ENCODE measurements at places on chromosomes 7 and 10.

DNA sequence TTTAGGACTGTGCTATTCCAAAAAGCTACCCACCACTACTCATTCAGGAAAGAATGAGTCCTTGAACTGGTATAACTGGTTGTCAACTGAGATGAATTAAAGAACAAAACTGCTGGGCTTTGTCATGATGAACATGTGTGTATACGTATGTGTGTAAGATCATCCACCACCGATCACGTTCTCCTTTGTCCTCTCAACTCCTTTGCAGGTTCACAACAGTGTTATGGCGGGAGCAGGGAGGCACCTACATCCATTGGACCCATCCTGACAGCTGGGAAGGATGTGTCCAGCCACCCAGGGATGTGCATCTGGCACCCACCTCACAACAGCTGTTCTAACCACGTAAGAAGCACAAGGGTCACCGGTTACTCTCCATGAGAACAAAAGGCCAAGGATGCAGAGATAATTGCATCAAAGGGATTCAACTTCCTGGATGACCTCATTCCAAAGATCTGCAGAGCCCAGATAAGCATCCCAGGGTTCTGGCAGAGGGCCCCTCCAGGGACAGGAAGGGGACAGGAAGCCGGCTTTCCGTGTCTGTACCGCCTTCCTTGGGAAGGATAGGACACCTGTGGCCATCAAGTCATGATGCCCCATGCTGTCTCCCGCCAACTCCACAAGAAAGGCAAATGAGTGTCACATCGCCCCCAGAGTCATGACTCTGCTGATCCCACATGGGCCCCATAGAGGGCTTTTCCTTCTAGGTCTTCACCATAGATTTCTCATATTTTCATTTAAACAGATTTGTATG, 66.1 kb downstream of the STEAP1B start:
- no peak for DNase-seq

DNA sequence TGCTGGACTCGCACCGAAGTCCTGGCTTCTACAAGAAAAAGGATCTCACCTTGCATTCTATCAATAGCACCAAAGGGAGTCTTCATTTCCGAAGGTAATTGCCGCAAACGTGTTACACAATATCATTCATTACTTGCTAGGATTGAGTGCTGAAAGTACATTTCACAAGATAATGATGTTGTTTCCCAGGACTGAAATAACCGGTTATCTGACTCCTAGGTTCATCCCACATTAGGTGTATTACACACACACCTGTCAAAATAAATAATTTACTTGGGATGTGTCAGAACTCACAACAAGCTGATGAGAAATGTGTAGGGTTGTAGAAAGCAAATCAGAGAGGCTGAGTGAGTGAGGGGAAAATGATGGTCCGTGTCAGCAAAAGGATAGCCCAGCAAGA, 219.4 kb upstream of the RHOBTB1 start:
- DNase-seq = no peak

GRCh38 chr10:70931168-70931815, 42.9 kb upstream of the PCBD1 start:
- DNase-seq = no peak

GRCh38 chr10:44242826-44243225, 142.1 kb downstream of the CXCL12 start:
- DNase-seq = no peak

GRCh38 chr7:6277476-6277875, 5.1 kb upstream of the CYTH3 start:
- no peak for DNase-seq

DNA sequence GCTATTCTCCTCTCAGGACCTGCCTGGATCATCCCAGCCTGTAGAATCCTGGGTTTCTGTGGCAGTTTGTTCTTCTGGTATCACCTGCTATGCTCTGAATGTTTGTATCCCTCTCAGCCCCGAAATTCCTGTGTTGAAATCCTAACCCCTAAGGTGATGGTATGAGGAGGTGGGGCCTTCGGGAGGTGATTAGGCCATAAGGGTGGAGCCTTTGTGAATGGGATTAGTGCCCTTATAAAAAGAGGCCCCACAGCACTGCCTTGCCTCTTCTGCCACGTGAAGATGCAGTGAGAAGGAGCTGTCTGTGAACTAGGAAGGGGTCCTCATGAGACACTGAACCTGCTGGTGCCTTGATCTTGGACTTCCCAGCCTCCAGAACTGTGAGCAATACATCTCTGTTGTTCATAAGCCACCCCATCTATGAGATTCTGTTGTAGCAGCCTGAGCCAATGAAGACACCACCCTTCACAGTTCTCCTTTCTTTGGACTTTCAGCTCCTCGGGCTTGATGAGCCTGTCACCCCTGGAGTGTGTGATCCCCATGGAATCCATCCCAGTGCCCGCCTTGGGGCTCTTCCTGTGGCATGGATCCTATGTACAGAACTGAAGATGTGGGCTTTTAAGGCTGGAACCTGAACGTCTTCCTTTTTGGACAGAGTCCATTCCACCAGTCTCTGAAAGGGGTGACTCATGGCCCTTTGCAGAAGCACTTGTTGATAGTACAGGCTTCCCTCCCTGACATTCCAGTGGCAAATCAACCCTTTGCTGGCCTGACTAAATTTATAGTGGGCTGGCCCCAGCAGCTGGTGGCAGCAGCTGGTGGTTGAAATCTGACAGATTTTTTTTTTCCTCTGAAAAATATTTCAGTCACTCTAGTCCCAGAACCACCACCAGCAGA, 138.0 kb downstream of the TACC2 start:
- DNase-seq = no peak

DNA sequence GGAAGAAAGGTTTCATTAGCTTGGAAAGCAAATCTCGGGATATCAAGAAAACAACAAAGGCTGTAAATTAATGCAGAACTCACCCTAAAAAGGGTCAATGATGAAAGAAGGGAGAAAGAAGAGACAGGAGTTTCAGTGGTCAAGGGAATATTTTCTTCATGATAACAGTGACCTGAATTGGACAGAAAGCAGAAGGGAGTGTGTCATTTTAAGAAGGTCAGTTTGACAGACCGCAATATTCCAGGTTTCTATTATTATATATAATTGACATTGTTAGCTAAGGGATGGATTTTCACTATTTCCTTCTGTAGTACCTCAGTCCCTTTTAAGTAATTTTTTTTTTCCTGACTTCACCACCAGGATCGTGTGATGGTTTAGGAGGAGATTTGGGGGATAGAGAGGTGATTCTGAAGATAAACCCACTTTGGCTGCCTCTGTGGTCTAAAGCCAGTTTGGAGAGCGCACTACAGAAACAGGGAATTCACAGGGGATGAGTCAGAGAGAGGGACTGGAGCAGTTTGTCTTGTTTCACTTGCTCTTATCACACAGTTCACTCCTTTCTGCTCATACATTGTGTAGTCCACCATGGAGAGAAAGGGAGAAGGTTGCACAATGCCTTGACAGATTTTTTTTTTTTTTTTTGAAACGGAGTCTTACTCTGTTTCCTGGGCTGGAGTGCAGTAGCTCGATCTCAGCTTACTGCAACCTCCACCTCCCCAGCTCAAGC, 417.9 kb downstream of the AUTS2 start:
- DNase-seq = no peak

DNA sequence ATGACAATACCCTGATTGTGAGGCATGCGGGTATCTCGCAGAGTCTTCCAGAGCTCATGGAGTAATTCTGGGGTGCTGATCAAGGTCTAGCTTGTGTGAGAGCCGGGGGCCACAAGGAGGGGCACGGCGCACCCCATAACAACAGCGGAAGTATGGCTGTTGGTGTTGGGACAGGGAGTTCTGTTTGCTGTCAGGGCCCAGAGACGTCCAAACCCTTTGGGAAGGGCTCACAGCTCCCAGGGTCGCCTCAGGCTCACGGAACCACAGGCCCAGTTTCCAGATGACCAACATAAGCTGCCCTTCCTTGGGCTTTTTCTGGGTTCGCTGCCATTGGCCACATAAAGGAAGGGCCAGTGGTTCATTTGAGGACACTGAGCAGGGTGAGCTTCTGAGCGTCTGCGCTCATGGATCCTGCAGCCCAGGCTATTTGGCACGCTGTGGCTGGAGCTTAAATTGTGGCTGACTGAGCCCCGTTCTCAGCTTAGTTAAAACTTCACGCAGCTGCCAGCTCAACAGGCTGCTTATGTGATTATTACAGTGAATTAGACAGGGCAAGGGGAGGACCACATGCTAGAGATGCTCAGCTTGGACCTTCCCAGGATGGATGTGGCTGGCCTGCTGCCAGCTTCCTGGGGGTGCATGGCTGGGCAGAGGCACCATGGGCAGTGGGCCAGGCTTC, 92.3 kb downstream of the DNAJB6 start:
- DNase-seq = no peak

DNA sequence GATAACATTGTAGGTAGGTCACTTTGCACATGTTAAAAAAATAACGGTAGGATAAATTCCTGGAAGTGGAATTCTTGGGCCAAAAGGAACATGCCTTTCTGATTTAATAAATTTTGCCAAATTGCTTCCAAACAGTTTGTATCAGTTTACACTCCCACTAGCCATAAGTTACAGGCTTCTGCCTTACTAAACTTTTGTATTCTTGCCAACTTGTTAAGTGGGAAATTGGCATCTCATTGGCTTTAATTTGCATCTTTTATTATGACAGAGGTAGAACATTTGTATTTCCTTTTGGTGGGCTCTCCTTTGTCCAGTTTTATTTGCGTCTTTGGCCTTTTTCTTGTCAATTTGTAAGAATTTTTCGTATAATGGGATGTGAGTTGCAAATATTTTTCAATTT, 38.3 kb upstream of the FAM180A start:
- DNase-seq = no peak

DNA sequence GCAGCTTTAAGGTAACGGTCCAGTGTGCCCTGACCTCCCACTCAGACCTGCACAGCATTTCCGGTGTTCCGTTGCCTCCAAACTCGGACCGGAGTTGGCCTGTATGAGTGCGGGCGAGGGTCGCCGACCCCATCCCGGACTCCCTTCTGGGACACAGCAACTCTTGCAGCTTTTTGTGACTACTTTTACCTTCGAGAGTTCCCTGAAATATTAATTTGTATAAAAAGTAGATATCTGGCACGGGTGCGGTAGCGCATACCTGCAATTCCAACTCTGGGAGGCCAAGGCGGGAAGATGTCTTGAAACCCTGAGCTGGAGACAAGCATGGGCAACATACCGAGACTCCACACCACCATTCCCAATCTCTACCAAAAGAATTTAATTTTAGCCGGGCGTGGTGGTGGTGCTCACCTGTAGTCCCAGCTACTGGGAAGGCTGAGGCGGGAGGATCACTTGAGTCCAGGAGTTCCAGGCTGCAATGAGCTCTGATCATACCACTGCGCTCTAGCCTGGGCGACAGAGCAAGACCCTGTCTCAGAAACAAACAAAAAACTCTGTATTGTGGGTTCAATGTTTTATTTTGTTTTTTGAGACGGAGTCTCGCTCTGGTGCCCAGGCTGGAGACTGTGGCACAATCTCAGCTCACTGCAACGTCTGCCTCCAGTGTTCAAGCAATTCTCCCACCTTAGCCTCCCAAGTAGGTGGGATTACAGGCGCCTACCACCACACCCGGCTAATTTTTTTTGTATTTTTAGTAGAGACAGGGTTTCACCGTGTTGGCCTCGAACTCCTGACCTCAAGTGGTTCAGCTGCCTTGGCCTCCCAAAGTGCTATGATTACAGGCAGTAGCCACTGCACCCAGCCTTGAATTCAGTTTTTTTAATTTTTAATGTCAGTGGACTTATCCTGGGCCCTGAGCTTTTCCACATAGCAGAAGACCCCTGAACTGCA, 1.1 kb upstream of the PPP1R35 start:
- DNase-seq = no peak

- no peak for DNase-seq
Measured at GRCh38 chr7:67856046-67856445, 859.4 kb downstream of the TYW1 start.

DNA sequence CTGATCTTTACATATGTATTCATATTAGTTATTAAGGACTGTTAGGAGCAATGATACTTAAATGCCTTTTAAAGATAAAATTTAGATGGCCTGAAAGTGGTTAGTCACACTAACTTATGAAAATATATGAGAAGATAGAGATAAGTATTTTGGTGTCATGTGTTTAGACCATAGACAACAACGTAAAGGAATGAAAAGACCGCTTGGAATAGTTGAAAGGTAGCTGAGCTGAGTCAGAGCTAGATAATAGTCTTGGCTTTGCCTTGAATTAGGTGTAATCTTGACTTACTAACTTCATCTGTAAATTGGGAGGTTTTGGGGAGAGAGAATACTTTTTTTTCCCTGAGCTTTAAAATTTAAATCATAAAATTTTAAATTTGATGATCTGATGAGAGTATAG, 127.0 kb downstream of the LYZL1 start:
- DNase-seq = no peak

DNA sequence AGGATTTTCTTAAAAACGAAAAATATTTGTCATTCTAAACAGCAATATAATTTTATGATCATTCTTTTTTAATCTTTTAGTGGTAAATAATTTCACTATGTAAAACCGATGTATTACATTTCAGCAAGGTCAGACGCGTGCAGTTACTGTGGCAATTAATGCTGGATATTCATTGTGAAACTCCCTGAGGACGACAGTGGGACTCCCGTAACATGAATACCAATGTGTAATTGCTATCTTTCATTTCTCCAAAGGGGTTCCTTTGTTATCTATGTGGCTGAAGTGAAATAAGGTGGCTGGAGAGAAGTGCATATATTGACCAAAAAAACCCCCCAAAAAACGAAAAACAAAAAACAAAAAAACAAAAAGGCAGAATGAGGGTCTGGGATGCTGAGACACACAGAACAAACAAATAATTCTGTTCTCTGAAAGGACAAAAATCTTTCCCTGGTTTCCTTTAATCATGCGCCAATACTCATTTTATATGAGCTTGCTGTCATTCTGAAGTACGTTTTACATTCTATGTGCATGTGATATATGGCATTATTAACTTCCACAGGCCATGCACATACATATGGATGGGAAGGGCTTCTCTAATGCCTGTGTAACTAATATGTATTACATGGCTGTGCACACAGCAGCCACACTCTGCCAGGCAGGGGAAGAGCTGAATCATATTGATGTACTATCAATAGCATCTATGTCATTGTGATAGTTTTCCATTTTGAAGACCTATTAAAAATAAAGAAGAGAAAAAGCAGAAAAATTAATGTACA, 161.4 kb downstream of the RAPGEF5 start:
- no peak for DNase-seq

DNA sequence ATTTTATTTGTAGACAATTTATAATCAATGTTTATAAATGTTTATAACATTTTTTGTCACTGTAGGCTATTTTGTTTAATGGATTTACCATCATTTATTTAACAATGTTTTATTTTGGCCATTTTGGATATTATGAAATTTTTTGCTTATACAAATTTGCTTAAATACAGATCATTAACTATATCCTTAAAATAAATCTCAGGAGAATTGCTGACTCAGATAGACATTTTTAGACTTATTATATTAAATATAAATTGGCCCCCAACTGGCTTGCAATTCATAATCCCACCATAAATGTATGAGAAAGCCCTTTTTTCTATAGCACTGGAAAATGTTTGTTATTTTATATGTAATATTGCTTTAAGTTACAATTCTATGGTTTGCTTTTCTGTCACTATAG, 3.8 kb upstream of the CLRN3 start:
- DNase-seq = no peak

- DNase-seq = no peak
Measured at GRCh38 chr7:144720149-144720548, 115.7 kb downstream of the TPK1 start.

Data from globus pallidus (tissue), 1 donor.